AG04450 (cell line): ENCODE measurements at places on chromosomes 7 and 10.

DNA sequence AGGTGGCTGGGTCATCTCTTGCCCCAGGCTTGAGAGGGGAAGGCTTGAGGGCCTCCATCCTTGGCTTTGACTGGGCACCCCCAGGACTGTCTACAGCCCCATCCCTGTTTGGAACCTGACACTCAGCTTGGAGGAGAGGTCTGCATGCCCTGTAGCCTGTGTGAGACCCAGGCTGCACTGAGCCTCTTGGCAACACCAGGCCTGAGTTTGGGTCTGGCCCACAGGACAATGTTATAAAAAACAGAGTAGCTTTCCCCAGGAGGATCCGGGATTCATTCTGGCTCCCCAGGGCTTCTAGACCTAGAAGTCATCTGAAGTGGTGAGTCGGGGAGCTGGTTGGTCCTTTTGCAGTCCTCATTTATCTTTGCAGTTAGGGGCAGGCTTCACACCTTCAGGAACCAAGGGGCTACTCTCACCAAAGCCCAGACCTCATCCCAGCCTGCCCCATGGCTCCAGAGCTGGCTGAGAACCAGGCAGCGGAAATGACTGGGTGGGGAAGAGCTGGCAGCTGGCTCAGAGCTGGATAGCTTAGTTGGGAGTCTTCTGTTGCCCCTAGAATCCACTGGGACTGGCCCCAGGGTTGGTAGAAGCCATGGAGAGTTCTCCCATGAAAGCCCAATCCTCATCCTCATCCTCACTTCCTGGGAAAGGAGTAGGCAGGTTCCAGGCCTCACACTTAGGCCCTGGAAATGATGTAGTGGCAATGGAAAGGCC, 68.8 kb downstream of the ADCYAP1R1 start:
- no peak for DNase-seq

- DNase-seq, result no peak
Observed at GRCh38 chr7:48180981-48181380, 9.7 kb downstream of the ABCA13 start.

DNA sequence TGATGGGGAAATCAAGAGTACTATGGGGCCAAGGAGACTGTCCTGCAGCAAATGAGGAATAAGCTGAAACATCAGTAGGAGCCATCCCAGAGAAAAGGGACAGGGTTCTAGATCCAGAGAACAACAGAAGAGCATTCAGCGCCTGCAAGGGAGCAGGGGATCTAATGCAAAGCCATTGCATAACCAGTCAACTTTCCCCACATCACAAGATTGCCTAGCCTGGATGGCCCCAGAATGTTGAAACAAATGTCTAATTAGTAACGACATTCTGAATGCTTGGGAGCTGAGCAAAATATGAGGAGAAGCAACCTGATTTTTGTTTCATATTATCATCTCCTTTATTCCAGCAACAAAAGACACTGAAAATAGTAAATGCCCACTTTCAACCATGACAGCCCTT, 2.7 kb upstream of the MPP7 start:
- DNase-seq, result no peak

DNA sequence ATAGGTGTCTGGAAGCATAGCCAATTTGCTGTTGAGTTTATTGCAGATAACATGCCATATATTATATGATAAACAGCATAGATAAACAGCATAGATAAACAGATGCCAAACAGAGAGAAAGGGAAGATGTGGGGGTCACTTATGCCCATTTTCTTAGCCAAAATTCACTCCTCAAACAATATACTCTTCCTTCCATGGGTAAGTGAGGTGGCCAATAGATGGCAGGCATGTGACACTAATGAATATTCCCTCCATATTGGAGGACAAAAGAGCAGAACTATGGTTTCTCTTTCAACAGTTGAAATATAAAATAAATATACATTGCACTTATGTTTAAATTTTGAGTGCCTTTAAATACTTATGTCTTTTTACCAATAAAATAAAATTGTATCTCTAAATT, 1212.8 kb downstream of the REEP3 start:
- no peak for DNase-seq

- DNase-seq, result no peak
Observed at GRCh38 chr10:30832001-30832748, 199.5 kb downstream of the ZNF438 start.

- DNase-seq, result no peak
Observed at GRCh38 chr7:86964973-86965726, 94.3 kb downstream of the ELAPOR2 start.

DNA sequence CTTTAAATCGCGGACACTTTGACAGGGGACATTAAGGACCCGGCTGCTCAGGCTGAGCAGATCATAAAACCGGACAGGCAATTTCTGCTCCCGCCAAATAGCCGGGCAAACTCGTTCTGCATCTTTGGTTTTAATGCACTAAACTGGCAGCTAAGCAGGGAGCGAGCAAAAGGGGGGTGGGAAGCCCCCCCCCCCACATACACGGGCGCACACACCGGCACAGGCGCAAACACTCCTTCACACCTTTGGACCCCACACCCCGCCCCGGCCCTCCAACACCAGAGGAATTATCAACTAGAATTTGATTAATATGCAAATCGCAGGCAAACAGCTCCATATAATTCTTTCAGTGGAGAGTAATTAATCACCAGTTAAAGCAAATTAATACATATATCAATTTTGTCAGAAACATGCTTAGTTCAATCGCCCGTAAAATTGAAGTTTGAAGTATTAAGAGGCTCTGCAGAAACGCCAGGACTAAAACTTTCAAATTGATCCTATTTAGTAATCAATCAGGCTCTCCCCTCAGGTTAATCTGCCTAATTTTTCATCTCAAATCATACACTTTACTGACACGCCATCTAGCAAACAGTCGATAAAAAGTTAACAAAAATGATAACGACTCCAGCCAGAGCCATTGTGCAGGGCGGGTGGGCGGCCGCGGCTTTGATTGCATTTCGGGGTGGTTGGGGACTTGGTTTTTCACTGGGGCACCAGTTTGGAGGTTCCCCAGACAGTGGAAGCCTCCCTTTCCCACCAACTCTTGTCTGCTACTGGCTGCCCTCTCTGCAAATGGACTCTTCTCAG, 9.9 kb downstream of the LBX1 start:
- DNase-seq, result no peak

GRCh38 chr10:102419269-102420180, 940 bp upstream of the PSD start:
- no peak for DNase-seq

GRCh38 chr7:108618056-108618455, 48.4 kb downstream of the DNAJB9 start:
- DNase-seq, result no peak

GRCh38 chr7:134649226-134649775, 2.6 kb downstream of the BPGM start:
- no peak for DNase-seq

DNA sequence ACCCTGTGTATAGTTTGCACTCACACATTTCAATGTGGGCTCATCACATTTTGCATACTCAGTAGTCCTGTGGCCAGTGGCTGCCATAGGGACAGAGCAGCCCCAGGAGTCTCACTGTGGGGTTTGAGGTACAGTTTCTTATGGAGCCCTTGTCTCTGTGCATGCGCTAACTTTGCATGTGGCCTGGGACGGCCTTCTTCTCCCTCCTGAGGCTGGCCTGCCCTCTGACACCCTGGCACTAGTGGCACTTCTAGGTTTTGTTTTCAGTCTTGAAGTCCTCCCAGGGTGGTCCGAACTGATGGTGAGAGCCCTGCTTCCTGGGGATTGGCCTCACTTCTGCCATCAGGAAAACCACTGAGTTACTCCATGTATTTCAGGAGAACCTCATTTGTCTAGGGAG, 21.2 kb downstream of the NACAD start:
- no peak for DNase-seq

DNA sequence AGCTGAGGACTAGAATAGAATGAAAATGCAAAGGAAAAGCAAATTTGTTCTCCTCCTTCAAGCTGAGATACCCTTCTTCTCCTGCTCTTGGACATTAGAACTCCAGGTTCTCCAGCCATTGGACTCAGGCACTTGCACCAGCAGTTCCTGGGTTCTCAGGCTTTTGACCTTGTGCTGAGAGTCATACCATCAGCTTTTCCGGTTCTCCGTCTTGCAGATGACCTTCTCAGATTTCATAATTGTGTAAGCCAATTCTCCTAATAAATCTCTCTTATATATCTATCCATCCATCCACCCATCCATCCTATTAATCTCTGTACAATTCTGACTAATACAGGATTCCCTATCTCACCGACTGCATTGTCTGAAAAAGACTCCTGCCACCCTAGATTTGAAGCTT, 108.3 kb downstream of the AHR start:
- no peak for DNase-seq

- DNase-seq, result no peak
Observed at GRCh38 chr10:103125323-103126267, 67.5 kb downstream of the NT5C2 start.

GRCh38 chr7:112669306-112669705, 120.9 kb downstream of the TMEM168 start:
- no peak for DNase-seq

DNA sequence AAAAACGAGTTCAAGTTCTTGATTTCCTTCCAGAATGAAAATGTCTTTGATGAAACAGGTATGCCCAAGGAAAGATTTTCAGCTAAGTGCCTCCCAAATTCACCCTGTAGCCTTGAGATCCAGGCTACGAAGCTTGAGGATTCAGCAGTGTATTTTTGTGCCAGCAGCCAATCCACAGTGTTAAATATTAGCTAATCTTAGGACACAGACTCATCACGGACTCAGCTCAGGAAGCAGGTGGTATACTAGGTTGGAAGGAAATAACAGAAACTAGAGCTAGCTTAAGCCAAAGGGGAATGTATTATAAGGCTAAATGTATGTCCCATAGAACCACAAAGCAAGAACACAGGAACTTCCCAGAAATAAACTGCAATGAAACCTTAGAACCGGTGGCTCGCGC, 151.0 kb upstream of the PRSS1 start:
- DNase-seq, result no peak

DNA sequence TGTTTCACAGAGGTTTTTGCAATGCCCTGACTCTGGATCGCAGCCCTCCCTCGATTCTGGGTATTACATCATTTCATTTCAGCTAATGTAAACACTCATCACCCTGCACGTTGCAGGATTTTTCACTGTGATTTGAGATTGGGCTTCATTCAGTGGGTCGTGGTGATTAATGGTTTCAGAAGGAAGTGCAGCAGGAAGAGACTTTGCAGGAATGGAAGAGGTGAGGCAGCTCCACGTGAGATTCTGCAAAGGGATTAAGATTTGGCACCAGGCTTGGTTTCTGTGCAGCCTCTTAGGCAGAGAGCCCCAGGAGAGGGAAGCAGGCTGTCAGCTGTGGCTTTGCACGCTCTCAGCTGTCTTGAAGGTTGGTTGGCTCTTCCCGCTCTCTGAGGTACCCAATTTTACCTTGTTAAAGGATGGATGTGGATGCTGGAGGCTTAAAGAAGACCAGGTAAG, 95.2 kb downstream of the PLCE1 start:
- DNase-seq, result peak; percentile 34

GRCh38 chr7:12685550-12685949, 1.9 kb upstream of the ARL4A start:
- DNase-seq, result no peak

DNA sequence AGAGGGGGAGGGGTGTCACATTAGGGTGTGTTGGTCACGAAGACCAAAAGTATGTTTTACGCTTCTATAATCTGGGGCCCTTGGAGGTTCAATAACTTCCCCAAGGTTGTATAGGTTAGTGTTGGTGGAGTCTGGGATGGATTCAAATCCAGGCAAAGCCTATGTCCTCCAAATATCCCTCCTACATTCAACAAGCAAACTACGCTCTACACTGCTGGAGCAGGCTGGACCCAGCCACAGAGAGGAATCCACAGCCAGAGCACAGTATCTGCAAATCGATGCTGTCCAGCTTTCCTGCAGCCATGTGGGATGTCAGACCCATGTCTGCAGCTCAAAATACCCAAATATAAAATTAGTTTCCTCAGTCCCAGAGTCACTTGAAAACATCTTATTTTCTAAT, 198.0 kb downstream of the COBL start:
- DNase-seq, result no peak

GRCh38 chr7:64544010-64544409, 18.9 kb downstream of the ZNF680 start:
- DNase-seq, result no peak

GRCh38 chr10:49744924-49745605, 17.1 kb downstream of the OGDHL start:
- no peak for DNase-seq

GRCh38 chr7:67447297-67447696, 450.7 kb downstream of the TYW1 start:
- DNase-seq, result no peak

- DNase-seq, result no peak
Observed at GRCh38 chr10:121240011-121240410, 358.2 kb downstream of the FGFR2 start.

- DNase-seq, result peak; percentile 90
Observed at GRCh38 chr10:44180321-44181168, 204.4 kb downstream of the CXCL12 start.

DNA sequence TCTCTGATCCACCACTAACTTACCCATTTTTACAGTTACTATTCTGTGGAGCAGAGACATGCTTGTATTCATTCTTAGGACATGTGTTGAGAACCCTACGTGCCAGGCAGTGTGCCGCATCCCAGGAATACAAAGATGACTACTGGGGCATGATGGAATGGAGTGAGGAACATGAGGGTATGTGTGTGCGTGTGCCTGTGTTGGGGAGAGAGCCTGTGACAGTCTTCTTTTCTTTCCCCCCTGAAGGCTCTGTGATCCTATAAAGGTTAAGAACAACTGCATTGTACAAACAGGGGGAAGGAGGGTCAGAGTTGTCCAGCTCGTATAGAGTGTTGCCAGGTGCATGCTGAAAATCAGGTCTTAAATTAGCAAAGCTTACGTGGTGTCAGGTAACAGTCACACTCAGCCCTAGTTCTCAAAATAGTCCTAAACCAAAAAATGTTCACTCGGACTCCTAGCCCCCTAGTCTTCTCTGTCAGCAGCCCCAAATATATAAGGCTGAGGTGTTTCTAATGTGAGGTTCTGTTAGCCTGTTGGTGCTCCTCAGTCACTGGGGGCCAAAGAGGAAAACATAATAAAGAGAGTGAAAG, 161.9 kb downstream of the CELF2 start:
- DNase-seq, result no peak

GRCh38 chr10:84552478-84552877, 224.1 kb downstream of the CCSER2 start:
- DNase-seq, result no peak

- no peak for DNase-seq
Observed at GRCh38 chr10:14952851-14953423, 959 bp downstream of the DCLRE1C start.

GRCh38 chr7:99030951-99031350, 113.0 kb downstream of the SMURF1 start:
- no peak for DNase-seq

DNA sequence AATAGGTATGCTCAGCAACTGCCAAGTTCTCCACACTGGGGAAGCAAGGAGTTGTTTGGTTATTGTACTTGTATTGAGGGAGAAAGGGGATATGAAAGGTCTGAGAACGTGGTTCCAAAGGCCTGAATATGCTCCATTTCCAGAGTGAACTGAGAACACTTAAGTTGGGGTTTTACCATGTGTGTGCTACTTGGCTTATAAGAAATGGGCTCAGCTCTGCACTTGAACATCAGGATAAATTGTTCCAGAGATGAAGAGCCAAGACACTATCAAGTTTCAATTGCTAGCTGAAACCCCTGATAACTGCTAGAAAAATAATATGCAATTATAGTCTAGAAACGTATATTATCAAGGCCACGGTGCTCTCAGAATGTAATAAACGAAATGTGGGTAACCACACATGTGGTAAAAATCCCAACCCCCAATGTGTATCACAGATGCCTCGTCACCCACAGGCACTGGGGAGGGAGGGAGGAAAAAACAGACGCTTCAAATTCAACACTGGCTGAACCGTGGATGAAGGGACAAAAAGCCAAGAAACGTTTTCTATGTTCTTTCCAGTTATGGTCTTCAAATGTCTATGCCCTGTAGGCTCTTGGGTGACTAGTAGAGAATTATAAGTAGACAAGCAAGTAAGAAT, 16.3 kb downstream of the ELMO1 start:
- DNase-seq, result no peak
